ENCODE measurements at places on chromosomes 11 and 22.

GRCh38 chr11:6526411-6527135, 29.5 kb downstream of the DNHD1 start:
- DNase-seq: no peak

- no peak for DNase-seq
These were observed 113.6 kb upstream of the SEZ6L start for GRCh38 chr22:26055693-26056092.

DNA sequence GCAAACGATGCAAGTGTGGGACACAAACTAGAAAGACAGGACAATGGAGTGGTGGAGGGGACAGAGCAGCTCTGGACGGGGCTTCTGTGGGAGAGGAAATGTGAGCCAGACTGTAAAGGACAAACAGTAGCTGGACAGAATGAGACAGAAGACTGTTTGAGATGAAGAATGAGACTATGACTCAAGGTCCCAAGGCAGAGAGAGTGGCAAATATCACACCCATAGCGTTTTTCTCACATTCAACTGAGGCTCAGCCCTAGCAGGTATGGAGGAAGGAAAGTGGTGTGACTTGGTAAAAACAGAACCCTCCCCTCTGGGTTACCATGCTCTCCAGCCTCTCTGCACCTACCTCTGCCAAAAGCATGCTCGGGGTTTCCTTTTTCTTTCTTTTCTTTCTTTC, 96.5 kb downstream of the RPL27A start:
- no peak for DNase-seq

GRCh38 chr22:19631899-19632667, 82.2 kb upstream of the SEPTIN5 start:
- peak; percentile 11 for DNase-seq

- no peak for DNase-seq
These were observed 19.2 kb upstream of the UPK3A start for GRCh38 chr22:45265535-45265934.

GRCh38 chr11:44235765-44236201, 74.2 kb downstream of the ALX4 start:
- no peak for DNase-seq

GRCh38 chr11:71491940-71492339, 35.1 kb upstream of the KRTAP5-7 start:
- DNase-seq: peak; percentile 52
